NCI-H524 (cell line): ENCODE measurements at places on chromosomes 16 and 17.

DNA sequence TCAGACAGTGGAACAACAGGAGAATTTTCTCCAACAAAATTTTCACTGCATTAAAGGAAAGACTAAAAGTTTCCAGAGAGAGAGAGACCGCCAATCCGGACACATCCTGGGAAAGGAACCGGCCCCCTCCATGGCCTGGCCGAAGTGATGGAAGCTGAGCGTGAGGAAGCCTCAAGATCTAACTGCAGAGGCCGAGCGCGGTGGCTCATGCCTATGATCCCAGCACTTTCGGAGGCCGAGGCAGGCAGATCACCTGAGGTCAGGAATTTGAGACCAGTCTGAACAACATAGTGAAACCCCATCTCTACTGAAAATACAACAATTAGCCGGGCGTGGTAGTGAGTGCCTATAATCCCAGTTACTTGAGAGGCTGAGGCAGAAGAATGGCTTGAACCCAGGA lies 3.9 kb downstream of the CTRB2 start:
- no peak for DNase-seq

DNA sequence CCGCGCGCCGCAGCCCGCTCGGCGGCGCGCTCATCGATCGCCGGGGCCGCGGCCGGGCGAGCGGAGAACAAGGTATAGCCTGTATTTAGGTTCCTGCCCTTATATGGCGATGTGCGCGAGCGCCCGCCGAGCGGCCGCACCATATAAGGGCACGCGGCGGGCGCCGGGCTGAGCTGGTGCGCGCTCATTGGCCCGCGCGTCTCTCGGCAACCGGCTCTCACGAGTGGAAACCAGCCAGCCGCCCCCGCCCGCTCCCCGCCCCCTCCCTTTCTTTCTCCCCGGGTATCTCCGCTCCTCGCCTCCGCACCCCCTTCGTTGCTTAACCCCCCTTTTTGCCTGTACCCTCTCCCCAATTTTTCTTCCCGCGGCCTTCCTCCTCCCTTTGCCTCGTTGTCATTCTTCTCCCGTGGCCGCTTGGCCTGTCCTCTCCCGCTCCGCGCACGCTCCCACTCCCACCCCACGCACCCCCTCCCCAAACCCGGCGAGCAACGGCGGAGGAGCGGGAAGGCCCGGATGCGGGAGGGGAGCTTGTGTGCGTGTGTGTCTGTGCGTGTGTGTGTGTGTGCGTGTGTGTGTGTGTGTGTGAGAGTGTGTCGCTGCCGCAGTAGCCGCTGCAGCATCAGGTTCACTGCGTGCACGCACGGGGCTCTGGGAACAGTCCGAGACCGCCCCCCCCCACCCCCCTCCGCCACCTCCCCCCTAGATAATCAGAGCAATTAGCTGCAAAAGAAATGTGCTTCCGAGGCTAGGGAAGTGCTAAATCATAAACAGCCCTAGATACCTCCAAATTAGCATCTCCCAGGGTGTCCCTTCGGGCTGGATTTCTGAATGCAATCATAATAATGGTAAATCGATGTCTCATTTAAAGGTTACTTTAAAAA lies 13.5 kb upstream of the CBX8 start:
- peak; percentile 96 for DNase-seq

DNA sequence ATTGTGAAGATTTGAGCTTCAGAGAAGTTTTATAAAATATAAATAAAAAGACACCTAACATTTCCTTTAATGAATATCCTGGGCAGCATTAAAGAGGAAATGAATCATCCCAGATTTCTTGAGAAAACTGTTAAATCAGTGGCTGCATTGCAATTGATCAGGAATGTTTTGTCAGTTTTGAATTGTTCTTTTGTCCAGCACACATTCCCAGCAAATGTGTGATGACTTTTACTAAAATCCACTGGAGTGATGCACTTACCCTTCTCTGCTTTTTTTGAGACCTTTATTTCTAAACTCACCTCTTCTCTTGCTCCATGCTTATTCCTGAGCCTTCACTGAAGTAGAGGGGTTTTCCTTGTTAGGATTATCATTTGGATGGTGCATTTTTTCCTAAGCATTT lies 1307.2 kb downstream of the CDH8 start:
- DNase-seq = no peak

DNA sequence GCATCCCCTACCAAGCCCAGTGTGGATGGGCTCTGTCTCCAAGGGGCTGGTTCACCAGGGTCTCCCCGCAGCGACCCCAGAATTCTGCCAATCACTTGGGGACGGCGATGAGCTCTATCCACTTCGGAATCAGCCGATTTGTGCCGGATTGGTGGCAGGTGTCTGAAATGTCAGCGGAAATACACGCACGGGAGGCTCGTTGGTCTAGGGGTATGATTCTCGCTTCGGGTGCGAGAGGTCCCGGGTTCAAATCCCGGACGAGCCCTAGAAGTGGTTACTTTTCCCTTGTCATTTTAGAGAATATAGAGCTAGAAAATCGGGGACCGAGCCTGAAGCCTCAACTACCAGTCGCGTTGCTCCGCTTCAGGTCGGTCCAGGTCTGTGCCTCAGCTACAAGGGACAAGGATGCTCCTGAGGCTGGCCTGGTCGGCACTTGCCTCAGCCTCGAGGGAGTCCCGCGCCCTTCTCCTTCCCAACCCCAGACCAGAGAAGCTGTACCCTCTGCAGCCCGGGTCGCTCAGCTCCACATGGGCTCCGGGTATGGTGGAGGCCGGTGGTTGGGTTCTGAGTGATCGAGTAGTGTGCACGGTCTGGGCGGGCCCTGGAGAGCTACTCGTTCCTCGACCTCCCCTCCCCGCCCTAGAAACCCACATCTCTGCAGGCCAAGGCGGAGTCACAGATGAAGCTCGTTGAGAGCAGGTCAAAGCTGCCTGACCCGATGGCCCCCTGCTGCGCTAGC lies 16.0 kb upstream of the OR1F1 start:
- DNase-seq = peak; percentile 83

DNA sequence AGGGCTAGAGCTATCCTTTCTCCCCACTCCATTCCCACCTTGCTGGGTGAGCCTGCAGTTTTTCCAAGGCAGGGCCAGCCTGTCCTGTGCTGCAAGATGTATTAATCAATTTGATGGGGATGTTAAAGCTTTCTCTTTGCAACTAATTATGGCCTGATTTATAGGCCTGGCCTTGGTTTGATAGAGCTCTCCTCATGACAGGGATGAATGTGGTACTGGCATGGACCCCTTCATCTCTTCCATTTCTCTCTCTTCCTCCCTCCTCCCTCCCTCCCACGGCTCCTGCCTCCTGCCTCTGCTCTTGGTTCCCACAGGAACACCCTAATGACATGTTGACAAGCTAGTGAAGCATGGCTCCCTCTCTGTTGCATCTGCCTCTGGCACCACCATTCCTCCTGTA lies 47.2 kb upstream of the SKAP1 start:
- no peak for DNase-seq

DNA sequence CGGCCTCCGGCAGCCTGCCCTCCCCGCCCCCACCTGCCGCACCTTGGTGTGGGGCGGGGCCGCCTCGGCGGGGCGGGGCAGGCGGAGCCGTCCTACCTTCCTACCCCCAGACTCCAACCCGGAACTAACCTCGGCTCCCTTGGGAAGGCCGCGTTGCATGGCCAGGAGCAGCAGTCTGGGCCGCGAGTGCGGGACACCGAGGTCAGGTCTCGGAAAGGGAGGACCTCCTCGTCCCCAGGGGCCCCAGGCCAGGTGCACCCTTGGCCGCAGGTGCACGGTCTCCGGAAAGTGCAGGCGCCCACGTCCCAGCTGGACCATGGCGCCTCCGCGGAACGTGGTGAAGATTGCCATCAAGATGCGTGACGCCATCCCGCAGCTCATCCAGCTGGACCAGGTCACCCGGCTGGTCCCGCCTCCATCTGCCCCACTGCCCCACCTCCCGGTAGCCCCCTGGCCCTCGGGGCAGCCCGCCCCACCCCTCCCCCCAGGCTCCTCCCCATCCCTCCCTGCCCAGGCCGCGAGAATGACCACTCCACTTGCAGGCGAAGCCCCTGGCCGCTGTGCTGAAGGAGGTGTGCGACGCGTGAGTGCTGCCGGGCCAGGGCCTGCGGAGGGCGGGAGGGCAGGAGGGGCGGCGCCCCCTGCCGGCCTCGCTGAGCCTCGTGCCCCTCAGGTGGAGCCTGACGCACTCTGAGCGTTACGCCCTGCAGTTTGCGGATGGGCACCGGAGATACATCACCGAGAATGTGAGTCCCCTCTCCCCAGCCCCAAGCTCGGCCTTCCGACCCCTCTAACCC lies at the start of gene ELMO3:
Gene ELMO3, plus strand, starts transcription at position 121 of the 797 bp plus-strand sequence. Its CDS starts 196 bp downstream, at position 317.
- no peak for DNase-seq

DNA sequence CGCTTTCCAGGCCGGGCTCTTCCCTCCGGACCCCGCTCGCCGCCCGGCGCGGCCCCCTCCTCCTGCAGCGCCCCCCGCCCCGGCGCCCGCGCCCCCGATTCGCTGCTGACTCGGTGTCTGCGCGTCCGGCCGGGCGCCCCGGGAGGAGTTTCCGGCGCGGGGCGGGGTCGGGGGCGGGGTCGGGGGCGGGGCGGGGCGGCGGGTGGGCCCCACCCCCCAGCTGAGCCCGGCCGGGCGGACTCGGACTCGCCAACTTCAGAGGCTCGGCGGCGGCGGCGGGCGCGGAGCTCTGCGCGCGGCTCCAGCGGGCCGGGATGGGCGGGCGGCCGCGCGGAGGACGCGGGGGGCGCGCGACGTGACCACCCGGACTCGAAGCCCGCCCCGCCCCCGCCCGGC lies at the start of gene METRNL:
Gene METRNL, plus strand, starts transcription at position 258 of the 396 bp plus-strand sequence. CDS start 207 bp downstream, outside the sequence.
- DNase-seq = no peak

DNA sequence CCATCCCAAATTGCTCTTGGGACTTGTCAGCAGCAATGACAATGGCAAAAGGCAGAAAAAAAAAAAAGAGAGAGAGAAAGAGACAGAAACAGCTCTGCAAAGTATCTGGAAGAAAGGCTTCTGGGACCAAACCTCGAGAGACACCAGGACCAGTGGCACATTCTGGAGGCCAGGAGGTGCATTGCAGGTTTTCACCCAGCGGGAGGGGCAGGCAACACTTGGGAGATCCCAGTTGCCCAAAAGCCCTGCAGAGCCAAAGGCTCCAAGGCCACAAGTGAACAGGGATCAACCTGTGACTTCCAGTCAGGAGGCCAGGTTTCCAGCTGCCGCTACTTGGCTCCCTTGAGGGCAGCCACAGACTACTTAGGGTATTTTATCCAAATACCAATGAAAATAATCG lies 110.8 kb upstream of the CDH5 start:
- DNase-seq = no peak

DNA sequence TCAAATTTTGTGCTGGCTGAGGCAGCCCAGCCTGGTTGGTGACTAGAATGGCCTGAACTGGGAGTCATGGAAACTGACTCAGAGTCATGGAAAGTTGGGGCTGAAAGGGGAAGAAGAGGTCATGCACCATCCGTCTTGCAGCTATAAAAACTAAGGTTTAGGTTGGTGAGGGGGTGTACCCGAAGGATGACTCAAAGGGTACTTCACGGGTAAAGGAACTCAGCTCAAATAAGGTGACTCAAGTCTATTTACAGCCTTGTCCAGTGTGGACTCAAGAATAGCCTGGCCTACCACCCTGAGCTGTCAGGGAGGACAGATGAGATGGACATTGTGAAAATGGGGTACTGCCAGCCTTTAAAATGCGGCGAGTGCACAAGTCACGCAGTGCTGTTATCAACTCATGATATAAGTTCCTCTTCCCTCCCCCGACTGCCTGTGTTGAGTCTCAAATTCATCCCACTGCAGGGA lies 18.6 kb downstream of the CD300LB start:
- DNase-seq = no peak

- no peak for DNase-seq
These were observed 245.9 kb upstream of the ELAC2 start for GRCh38 chr17:13263746-13264145.

GRCh38 chr16:87933140-87933495 lies 3.2 kb downstream of the CA5A start:
- DNase-seq = no peak

- no peak for DNase-seq
These were observed 15.7 kb downstream of the SLC52A1 start for GRCh38 chr17:5019475-5019956.

- no peak for DNase-seq
These were observed 6.8 kb downstream of the RAB40B start for GRCh38 chr17:82691714-82692113.

DNA sequence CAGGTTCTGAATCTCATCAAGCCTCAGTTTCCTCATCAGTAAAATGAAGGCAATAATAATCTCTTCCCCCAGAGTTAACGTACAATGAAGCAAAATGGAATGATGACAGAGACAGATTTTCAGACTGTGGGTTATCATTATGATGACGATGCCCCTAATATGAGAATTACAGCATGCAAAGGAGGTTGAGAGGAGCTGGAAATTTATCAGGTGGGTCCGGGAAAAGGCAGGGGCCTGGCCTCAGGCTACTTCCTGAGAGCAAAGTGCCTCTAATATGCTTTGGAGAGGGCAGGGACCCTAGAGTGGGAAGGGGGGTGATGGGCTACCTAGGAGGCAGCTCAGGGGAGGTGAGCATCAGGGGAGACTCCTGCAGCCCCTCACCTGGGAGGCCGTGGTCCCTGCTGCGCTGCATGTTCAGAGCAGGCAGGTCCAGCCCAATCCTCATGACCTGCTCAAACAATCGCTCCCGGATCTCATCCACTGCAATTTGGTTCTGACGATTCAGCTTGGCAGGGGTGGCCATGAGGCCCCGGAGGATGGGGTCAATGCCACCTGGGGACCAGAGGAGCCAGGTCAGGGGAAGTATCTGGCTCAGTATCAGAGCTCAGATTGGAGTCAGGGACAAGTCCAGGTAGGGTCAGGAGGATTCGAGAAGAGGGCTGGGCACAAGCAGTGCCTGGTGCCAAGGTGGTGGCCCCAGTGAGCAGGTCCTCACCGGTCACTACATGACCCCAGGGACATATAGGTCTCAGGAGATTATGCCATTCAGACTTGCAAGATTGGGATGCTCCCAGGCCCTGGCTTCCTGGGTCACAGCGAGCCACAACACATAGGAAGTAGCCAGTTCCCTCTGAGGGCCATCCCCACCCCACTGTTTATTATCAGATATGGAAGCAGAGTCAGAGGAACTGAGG lies 8.1 kb downstream of the MPO start:
- DNase-seq = no peak

DNA sequence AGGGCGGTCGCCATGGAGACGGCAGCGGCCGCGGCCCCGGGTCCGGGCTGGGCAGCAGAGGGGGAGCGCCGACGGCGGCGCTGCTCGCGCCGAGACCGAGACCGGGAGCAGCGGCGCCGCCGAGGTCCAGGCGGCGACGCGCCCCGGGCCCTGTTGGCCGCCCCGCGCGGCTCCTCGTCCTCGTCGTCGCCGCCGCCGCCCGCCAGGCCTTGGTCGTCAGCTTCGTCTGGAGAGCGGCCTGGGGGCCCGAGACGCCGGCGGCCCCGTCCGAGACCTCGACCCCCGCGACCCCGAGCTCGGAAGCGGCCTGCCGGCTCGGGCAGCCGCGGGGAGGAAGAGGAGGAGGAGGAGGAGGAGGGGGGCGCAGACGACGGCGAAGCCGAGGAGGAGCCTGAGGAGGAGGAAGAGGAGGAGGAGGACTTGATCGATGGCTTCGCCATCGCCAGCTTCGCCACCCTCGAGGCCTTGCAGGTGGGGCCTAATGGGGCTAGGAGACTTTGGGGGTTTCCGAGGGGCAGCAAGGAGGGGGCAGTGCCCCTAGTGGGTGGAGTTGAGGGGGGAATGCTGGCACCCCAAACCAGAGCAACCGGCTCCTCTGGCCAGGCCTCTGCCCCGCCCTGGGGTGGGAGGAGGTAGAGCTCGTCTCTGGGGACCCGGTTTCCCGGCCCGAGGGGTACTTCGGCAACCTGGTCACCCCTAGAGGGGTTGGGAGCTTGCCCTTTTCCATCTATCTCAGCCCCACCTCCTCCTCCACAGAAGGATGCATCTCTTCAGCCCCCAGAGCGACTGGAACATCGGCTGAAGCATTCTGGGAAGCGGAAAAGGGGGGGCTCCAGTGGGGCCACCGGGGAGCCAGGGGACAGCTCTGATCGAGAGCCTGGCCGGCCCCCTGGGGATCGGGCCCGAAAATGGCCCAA lies 1.5 kb downstream of the FBRS start:
- DNase-seq = no peak
